ENCODE measurements at places on chromosomes 12 and 14.

DNA sequence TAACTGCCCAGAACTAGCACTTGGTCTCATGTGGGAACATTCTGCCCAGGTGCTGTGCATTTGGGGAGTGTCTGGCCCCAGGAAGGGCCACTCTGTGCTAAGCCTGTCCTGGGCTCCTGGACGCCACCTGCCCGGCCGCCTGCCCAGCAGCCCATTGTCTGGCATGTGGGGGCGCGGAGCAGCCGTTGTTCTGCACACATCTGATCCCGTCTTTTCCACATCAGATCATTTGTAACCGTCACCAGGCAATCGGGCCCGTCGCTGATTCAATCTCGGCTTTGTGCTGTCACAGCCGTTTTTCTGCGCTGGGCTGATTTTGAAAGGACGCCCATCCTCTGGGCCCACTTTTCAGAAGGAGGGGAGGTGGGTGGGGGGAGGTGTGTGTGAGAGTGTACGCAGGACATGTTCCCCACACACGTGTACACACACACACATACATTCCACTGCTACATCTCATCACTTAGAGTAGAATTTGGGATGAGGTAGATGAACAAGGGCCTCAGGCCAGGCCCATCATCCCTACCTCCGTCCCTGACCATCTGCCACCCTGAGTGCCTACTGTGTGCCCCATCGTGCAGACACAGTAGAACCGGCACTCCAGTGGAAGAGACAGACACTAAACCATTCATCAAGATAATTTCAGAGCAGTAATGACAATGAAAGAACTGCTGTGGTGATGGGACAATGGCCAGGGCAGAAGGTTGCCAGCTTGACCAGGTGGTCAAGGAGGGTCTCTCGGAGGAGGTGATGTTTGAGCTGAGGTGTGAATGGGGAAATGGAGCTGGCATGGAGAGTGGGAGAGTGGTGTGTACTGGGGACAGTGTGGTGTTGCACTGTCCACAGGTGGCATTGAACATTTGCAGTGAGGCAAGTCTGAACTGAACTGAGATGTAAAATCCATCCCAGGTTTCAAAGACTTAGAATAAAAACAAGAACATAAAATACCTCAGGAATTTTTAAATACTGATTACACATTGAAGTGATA, 19.0 kb downstream of the FAM222A start:
- no peak for DNase-seq

- DNase-seq: no peak
These were observed 471.2 kb downstream of the RERGL start for GRCh38 chr12:17618831-17619230.

DNA sequence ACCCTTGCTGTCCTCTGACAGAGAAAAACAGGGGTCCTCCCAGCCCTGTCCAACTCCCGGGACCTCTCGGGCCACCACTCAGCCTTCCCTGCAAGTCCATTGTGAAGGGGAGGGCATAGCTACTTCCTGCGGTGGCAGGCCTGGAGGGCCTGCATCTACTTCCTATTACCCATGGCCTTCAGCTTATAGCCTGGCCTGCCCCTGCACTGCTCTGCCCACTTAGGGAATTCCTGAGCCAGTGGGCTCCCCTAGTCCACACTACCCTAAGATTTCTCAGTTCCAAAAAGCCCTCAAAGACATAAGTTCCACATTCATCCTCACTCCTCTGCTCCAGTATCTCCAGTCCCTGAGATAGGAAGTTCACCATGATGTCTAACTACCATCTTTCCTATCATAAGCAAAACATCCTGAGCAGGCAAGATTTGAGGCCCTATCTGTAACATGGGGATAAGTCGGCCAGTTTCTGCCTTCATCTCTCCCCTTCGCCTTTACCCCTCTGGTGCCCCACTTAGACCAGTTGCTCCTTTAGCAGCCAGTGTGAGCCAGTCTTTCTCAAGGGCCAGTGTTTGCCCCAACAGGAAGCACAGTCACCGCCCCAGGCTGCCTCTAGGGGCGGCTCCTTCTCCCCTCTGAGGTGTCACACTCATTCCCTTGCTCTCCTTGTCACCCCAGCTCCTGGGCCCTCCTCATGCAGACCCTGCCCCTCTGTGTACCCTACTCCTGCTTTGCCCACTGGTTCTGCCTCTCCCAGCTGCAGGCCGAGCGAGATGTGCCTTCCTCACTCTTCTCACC, 10.9 kb downstream of the HDAC7 start:
- no peak for DNase-seq

GRCh38 chr14:56514663-56515371, 64.8 kb upstream of the TMEM260 start:
- DNase-seq: no peak

DNA sequence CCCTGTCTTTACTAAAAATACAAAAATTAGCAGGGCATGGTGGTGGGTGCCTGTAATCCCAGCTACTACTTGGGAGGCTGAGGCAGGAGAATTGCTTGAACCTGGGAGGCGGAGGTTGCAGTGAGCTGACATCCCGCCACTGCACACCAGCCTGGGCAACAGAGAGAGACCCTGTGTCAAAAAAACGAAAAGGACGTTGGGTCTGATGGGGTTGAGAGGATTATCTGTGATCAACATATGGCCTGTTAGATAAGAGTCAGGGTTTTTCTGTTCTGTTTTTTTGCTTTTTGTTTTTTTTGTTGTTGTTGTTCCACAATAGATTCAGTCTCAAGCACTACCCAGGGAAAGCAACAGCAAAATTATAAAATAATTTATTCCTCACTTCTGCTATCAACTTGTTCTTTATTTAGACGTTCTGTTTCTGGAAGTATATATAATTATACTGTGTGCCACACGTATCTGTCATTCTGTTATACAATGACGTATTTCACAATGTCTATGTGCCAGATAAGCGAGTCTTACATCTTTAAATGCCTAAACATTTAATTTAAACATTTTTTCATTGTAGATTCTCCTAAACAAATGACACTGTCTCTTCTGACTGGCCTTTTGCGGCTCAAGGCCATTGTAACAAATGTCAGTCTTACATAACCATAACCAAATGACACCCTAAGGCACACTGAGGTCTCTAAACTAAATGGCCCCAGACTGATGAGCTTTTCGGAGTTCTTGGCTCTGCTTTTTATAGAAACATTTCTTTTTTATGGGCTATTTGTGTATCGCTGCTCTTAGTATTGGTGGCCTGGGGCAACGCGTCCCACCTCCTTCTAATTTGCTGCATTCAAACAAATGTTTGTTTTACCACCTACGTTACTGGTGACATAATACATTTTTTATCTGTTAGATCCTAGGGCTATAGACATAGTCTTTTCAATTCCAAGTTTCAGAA, 7.2 kb upstream of the P2RX4 start:
- DNase-seq: no peak

DNA sequence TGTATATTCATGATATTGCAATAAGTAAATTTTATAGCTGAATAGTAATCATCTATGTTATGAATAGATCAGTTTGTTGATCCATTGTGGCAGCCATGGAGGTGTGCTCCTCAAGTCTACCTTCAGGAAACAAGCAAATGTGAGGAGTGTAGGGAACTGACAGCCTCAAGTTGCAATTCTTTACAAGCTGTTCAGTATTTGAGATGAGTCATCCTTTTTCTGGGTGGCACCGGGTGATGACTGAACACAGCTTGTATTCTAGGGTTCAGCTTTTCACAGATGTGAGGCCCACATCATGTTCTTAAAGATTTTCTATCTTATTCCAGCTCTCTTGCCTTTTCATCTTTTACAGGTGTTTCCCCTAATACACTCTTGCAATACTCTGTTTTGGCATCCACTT, 452.4 kb downstream of the KCNH5 start:
- DNase-seq: no peak

DNA sequence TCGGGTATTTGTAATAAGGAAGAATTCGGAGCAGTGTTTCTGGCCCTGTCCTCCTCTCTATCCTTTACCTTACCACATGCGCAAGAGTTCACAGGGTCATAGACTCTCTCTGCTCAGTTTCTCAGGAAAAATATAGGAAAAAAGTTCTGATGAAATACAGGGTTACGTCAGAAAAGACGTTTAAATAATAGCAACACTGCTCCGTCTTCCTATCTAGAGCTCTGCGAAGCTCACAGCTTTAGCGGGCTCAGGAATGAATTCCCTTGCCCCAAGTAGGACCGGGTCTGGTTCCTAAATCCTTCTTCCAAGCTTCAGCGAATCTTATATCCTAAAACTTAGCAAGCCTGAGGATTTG, 365 bp downstream of the CCDC59 start:
- no peak for DNase-seq

GRCh38 chr14:92897922-92898565, 24.9 kb upstream of the CHGA start:
- DNase-seq: no peak

DNA sequence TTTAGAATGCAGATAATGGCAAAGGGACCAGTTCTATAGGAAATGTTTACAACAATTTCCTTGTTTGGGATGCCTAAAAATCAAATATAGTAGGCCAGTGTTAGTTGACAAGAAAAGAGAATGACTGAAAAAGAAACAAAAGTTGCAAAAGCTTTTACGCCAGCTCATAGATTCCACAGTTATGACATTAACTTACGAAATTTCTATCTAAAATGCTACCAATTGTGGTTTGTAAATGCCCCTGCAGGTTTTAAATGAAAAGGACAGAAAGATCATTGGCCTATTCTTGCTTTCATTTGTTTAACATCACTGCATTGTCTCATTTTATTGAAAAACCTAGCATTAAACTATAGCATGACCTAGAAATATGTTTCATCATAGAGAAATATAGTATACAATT, 345.8 kb downstream of the CCDC91 start:
- DNase-seq: no peak

DNA sequence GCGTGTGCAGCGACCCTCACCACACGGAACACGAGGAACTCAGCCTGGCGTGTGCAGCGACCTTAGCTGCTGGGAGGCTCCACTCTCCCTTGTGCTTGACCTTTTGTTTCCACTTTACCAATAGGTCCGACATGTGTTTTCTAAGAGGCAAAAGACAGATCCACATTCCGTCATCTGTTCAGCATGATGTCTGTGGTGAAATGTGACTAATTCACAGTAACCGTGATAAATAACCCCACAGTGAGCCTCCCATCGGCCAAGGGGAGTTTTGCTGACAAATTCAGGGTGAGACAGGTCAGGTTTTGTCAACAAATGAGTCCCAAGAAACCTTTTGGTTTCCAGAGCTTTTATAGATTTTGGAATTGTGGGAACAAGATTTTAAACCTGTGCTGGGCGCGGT, 55.9 kb downstream of the MOK start:
- DNase-seq: no peak

DNA sequence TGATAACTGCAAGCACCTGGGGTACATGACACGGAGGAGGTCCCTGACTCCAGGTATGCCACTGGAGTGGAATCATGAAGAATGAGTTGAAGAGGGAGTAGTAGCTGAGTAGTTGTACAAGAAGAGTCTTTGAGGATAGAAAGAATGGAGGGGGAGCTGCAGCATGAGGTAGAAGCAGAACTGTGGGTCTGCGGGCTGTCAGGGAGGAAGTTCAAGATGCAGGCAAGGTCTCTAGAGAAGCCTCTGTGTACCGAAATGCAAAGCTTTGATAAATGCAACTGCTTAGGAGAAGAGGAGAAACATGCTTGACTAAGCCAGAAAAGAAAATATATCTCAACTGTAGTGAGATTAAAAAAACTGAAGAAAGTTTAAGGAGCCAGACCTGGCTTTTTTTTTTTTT, 91.5 kb downstream of the CPNE8 start:
- DNase-seq: no peak

DNA sequence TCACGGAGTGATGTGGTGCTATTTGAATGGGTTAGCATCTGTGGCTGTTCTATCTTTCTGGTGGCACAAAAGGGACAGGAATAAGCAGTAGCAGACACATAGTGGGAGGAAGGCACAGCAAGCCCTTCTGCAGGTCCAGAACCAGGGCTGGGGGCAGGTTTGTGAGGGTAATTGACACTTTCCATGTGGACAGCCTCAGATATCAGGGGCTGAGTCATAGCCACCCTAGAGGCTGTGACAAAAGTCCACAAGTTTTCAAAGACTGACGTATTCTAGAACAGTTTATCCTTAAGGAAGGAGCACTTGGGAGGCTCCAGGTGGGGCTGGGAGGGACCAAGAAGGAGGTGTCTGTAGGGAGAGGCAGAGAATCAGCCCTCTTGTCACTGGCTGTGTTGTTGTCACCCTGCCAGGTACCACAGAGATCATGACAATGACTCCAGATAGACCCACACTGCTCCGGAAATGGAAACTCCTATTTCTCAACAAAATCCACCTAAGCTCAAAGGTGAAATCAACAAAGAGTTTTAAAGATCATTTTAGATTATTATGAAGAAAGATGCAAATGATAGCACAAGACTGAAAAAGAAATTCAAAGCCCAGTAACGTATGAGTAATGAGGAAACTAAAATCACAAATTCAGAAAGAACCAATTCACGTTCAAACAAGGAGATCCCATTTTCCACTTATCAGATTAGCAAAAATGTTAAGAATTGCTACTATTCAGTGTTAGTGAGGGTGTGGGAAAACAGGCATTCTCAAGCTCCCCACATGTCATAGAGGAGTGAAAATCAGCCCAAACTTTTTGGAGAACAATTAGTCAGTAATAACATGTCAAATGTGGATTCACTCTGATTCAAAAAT, 48.3 kb downstream of the NFKBIA start:
- no peak for DNase-seq

GRCh38 chr12:9829982-9830381, 2.7 kb downstream of the KLRF1 start:
- DNase-seq: no peak

GRCh38 chr14:75771595-75771994, 110.5 kb downstream of the TTLL5 start:
- DNase-seq: no peak

DNA sequence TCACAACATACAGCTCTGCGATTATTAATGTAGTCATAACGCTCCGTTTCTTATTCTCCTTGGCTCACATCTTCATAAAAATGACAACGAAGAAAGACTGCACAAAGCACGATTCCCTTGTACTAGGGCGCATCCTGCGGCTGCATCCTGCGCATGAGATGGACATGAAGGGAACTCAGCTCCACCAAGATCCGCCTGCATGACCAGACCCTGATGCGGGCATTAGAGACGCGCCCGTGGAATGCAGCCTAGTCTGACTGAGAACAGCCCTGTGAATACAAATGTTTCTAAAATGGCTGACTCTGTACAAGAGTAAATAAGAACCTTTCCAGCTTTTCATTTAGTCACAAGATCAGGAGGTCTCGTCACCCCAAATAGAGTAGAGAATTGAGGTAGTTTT, 422.2 kb downstream of the NOVA1 start:
- no peak for DNase-seq

DNA sequence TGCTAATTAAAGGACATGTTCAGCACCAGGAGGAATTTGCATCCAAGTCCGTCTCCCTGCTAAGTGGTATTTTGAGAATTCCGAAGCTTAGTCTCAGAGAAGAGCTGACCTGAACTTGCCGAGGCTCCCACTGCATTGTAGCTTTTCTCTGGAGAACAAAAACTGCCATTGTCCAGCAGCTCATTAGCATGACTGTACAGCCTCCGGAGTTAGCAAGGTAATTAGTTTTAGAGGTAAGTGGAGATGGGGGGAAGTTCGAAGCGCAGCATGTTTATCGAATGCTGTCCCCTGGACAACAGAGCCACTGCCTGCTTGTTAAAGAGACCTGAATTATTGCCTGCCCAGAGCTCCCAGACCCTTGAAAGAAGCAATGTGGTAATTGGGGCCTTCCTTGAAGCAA, 160.3 kb upstream of the PELI2 start:
- no peak for DNase-seq

- DNase-seq: no peak
These were observed 70.2 kb downstream of the ETV6 start for GRCh38 chr12:11719678-11720099.

GRCh38 chr12:120215766-120216735, 15.1 kb upstream of the RPLP0 start:
- DNase-seq: no peak

Measured in NCI-H1436 (cell line).